Stimulated activated CD4-positive, alpha-beta T cell treated with anti-CD3 and anti-CD28 coated beads, Interleukin-1b, Interleukin-23, amount 100 ng/mL, for 1 hour (primary cell): ENCODE measurements at places on chromosomes 1 and 21.

DNA sequence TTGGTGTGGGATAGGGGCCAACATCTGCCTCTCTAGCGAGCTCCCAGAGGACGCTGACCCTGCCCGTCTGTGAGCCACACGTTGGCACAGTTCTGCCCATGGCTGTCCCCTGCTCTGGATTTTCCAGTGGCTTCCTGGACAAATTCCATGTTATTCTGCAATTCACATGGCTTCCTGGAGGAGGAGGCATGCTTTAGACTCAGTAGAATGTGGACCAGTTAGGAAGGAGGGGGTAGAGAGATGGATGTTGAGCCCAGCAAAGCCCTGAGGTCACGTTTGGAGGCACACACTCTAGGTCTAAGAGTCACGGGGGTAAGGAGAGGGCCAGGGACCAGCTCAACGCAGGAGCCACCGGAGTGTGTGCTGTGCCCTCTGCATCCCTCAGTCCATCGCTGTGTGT lies 12.2 kb downstream of the COL8A2 start:
- DNase-seq, result no peak

DNA sequence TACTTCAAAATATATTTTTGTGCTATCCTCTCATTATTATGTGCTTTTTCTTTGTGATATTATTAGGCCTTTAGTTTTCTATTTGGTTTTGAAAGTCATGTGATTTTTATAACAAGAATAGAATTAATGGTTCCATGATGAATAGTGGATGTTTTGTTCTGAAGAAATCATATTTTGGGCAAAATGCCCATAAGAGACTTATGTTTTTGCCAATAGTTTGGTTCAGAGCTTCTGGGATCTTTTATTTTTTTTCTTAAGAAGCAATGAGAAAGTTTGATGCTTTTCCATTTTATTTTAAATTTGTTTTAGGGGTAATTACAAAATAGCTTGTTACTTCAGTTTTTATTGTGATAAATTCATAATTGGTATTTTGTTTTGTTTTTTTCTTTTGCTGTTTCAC lies 49.8 kb downstream of the LYPLAL1 start:
- DNase-seq, result no peak

- DNase-seq, result no peak
Observed at GRCh38 chr1:15667362-15667761, 16.8 kb upstream of the PLEKHM2 start.

DNA sequence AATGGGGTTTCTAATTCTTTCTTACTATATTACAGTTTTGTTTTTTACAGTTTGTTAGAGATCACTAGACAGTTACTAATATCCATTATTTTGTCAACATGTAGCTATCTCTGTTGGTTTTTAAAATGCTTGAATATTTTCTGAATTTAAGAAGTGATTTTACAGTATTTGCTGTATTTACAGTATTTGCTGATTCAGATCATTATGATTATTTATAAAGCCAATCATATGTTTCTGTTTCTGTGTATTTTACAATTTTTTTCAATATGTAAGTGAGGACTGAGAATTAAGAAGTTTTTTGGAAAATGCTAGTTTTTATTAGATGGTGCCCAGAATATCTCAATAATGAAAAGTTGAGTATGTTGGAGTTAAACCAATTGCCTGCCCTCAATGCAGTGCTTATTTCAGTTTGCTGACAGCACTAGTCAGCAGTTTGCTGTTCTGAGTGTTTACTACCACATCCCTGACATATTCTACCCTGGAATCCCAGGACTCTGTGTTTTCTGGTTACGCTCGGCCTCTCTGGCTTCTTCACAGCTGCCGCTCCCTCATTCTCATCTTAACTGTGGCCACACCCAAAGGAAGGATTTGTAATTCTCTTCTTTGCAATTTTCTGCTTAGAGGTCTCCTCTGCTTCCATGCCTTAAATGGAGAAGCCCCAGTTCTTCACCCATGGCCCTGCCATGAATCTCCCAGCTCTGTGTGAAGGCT lies 68.0 kb upstream of the BACH1 start:
- no peak for DNase-seq

DNA sequence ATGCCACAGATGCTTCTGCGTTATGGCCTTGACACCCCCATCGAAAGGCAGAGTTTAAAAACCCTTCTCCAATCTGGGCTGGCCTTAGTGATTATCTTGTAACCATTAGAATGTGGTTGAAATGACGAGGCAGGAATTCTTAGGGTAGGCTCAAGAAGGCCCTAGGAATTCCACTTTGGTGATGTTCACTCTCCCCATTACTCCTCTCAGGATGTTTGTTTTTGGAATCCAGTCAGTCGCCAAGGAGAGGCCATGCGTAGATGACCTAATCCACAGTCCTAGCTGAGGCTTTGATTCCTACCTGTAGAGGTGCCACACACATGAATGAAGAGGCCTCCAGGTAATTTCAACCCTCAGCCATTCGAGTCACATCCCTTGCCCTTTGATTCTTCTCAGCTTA lies 318.2 kb downstream of the NEGR1 start:
- DNase-seq, result no peak
